Cardiac fibroblast (primary cell): ENCODE measurements at places on chromosomes 7 and 10.

DNA sequence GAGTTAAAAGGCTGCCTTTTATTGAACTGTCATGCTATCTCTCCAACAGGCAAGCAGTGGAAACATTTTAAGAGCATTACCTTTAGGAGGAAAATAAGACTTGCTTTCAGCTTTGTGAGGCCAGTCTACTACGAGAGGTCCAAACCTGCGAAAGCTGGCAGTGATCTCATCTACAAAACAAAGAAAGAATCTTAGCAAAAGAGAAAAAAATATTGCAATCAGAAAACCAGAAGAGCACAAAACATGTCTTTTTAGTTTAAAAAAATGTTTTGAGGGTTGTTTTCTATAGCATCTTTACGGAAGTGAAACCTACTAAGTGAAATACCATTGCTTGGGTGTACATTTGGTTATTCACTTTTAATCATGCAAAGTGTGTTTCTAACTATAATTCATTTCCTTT, 147.9 kb downstream of the CPEB3 start:
- no peak for DNase-seq

DNA sequence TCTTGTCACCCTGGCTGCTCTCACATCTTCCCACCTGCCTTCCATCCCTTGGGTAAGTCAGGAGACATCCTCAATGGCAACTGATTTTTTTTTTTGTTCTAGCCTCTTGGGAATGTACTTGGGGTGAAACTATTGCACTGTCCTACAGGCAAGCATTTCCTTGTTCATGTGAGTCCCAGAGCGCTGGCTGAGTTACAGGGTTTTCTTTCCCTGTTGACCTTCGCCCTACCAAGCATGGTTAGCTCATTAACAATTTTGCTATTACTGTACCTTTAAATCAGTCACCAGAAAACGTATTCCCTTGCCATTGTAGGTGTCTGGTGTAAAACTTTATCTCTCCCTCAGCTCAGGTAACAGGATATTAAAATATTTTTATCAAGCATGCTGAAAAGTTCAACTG, 98.9 kb downstream of the PRLHR start:
- DNase-seq, result no peak

GRCh38 chr10:47402641-47403301, 18.7 kb upstream of the ZNF488 start:
- DNase-seq, result peak; percentile 90

- DNase-seq, result no peak
Measured at GRCh38 chr10:95464280-95464679, 96.9 kb downstream of the SORBS1 start.

DNA sequence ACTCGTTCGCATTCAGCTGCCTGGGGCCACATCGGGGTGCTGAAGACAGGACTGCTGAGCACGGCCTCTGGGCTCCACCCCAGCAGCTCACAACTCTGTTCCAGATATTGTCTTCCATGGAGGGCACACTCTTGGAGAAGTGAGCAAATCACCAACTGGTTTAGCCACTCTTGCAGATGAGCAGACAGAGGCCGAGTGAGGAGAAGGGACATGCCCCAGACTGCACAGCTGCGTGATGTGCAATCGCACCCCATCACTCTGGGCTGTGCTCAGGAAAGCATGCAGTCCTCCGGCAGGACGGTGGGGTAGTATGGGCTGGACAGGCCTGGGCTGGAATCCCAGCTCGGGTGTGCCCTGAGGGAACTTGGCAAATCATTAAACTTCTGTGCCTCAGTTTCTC, 111.6 kb downstream of the FAM53B start:
- DNase-seq, result no peak

DNA sequence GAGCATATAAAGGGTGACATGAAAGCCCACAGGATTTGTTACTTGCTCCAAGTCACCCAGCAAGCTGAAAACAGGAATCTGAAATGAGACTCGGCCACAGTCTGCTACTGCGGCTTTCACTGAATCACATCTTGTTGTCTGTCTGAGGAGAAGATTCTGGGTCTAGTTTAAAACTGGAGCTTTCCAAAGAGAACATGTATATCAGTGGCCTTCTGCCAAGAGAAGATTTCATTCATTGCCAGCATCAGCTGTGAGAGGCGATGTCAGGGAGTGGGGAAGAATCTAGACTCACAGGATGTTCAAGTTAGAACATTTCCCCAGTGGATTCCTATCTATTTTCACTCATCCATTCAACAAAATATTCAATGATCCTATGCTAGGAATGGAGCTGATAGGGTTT, 122.8 kb downstream of the GALNT17 start:
- no peak for DNase-seq

GRCh38 chr10:79347894-79348639, 798 bp downstream of the PPIF start:
- peak; percentile 79 for DNase-seq

GRCh38 chr7:116733924-116734580, 62.1 kb downstream of the MET start:
- no peak for DNase-seq

- peak; percentile 59 for DNase-seq
Measured at GRCh38 chr7:114047889-114048288, 129.1 kb upstream of the PPP1R3A start.

GRCh38 chr7:146641491-146641890, 524.9 kb downstream of the CNTNAP2 start:
- no peak for DNase-seq

DNA sequence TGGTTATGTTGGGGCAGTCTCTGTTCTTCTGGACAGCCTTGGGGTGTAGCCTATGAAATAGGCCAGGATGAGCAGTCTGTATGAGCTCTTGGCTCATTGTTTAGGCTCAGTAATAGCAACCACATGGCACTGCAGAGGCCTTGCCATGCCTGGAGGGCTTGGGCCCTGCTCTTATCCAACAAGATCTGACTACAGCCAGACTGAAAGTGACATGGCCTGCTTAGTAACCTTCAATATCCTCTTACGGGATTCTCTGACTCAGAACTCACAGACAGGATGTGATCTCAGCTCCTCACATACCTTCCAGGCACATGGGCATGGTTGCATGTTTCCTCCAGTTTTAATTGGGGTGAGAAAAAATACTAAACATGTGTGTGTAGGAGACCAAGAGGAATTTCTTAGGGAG, 289.3 kb downstream of the PTEN start:
- DNase-seq, result peak; percentile 90

DNA sequence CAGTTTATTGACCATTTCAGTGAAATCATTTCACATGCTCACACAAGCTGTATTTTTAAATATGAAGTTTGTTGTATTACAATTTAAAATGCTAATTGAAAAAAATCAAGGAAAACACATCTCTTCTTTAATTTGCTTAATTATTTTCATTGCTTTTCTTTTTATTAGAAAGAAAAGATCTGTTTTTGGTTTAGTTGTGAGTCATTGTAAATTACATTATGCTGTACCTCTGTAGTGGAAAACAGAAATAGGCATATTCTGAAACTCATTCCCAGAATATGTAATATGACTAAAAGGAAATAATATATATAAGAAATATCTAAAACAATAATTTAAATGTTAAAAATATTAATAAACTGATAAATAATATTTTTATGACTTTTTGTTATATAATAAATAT, 161.9 kb downstream of the HGF start:
- no peak for DNase-seq

DNA sequence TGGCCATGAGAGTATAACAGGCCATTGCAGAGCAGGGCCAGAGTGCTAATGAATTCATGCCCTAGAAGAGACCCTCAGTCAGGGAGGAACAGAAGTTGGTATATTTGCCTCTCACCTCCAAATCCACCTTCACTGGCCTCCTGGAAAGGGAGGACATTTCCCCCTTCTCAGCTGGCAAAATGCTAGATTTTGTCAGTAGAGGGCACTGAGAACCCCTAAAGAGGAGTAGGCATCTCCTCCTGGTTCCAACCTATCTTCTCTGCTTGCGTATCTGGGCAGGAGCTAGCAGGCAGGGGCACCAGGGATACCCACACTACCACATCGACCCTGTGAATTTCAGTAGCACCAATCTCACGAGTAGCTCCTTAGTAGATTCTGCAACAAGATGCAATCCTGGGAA, 79.8 kb upstream of the GHITM start:
- DNase-seq, result peak; percentile 31

GRCh38 chr10:101400585-101400984, 46.6 kb downstream of the BTRC start:
- DNase-seq, result no peak

DNA sequence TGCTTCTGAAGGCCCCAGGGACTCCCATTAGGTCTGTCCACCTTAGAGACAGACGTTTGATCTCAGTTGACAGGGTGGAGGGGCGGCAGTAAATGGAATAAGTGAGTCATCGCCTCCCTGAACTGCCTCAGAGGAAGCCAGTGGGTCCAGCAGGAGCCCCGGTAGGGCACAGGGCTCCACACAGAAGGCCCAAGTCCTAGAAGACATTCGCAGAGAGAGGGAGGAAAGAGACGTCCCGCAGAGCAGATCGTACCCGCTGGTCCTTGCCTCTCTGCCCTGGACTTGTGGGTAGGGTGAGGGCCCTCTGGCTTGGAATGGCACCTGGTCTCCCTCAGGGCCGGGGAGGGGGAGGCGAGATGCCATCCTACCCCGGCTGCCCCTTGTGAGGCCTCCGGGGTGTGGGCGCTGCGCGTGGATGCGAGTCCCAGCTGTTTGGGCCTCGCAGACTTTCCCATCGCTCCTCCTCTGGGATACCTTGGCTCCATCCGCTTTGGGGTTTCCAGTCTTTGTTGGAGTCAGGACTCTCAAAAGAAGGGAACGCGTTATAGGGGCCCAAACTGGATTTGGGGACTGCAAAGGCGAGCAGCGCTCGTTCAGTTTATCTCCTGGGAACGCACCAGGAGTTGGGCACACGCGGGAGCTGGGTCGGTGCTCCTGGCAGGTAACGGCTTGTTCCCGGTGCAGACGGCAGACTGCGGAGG, 5.1 kb downstream of the TLX1 start:
- no peak for DNase-seq

DNA sequence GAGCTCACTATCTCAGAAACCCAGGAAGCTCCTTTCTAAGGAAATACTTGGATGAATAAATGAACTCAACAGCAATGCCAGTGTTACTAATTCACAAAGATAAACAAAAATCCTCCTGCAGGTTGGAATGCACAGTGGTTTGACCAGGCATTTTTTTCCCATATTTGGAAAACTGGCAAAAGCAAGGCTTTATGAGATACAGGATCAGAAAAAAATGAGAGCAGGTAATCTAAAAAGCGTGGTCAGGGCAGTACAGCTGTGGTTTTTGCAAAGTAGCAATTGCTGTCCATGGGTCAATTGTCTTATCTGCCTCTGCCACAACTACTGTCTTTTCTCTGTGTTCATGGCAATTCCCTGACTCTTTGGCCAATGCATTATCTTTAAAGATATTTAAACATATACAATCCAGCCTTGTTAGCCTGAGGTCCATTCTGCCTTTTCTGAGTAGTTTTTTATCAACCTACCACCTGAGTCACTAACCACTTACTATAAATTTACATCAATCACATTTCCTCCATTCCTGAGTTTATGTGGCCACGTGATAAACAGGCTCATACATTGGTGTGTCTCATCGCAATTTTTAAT, 564.5 kb upstream of the IGFBP3 start:
- peak; percentile 51 for DNase-seq

- peak; percentile 33 for DNase-seq
Measured at GRCh38 chr7:143250822-143251221, 12.4 kb upstream of the GSTK1 start.

DNA sequence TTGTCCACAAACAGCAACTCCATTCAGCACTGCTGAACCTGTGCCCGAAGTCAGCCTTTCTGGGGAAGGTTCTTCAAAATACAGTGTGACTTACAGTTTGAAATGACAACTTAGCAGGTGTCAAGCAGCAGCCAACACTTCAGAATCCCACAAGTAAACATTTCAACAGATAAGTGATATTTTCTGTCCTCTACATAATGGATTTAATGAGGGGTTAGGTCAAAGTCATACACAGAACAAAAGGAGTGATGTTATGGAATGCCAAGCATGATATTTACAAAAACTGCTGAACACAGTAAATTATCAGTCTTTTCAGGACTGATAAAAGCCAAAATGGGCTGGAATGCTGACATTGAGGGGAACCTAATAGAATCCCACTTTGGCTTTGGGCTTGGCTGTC, 77.6 kb upstream of the JAZF1 start:
- no peak for DNase-seq

GRCh38 chr7:143323653-143324052, 7.7 kb downstream of the CLCN1 start:
- DNase-seq, result no peak
